ENCODE measurements at places on chromosomes 7 and 10.

GRCh38 chr10:77711683-77712049 lies 74.1 kb upstream of the KCNMA1 start:
- DNase-seq: no peak

DNA sequence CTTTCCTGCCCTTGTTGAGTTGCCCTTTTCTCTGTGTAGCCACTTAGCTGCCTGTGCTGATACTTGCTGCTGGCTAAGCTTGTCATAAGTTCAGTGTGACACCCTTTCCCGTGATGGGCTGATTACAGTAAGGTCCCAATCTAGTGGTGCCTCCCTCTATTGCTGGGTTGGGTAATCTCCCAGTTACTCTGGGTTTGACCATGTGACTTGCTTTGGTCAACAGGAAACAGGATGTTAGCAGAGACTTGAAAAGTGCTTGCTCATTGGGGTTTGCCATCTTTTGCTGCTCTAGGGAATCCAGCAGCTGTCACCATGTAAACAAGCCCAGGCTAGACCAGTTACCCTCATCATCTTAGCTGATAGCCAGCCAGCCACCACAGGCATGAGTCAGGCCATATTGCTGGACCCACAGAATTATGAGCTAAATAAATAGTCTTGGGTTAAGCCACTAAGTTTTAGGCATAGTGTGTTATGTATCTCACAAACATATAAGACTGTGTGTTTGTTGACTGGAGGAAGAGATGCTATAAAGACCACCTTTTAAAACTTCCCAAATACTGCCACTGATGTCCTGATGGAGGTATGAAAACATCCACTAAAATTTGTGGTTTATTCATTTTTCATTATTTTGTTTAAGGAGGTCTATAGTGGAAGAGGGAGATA lies 4.0 kb upstream of the LEP start:
- DNase-seq: peak; percentile 96

DNA sequence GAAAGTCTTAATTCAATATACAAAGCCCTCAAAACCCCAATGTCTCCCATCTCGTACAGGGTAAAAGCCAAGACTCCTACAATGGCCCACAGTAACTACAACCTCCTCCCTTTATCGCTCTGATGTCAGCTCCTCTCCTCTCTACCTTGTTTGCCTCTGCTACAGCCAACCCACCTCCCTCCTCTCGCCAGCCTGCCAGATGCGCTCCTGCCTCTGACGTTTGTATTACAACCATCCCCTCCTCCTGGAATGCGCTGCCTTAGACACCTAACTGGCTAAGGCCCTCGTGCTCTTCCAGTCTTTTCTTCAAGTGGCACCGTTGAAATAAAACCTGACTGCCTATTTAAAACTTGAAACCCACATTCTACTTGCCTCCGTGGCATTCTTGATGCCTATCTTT lies 115.3 kb upstream of the MYO3A start:
- DNase-seq: no peak

DNA sequence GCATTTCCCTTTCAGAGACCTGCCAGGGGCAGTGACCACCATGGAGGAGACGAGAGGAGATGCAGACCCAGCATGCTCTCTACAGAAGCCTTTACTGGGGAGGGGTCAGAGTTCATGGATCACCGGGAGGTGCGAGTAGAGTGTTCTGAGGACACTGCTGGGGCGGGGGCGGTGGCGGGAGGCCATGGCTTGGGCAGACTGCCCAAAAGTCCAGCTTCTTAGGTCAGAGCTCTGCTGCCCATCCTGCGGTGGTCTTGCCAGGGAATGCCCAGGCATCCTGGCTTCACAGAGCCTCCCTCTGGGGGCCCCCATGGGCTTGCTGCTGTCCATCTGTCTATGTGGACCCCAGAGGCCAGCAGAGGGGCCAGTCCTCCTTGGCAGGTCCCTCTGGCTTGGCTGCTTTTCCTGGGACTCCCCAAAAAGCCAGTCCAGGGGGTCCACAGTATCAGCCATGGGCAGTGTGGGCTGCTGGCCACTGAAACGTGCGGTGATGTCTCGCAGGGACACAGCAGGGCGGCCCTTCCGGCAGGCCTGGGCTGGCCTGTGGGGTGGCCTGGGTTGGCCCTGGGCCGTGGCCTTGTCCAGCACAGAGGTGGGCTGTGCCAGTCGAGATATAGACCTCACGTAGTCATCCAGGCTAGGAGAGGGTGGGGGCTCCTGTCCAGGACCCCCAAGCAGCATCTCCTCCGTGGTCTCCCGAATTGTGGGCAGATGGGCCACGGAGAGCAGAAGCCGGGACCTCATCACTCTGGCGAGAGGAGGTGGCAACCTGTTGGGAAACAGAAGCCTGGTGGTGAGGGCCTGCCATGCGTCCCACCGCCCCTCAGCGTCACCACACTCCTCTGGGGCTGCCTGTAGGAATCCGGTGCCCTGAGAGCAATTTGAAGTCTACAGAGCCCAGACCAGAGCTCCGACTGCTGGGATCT lies 1.1 kb downstream of the DEPP1 start:
- no peak for DNase-seq

DNA sequence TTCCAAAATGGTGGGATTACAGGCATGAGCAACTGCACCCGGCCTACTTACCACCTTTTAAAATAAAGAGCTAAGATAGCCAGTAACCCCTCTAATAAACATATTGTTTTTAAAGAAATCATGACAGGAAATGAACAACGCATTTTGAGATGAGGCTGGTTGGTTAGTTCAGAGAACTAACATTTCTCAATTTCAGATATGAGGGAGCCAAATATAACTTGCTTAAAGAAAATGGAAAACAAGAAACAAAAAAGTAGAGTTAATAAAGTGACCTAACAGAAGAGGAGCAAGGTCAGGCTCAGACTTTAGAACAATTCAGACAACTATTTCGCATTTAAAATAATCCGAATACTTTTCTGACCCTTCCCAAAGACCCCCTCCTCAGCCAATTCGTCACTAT lies 254.9 kb upstream of the PHF14 start:
- no peak for DNase-seq

DNA sequence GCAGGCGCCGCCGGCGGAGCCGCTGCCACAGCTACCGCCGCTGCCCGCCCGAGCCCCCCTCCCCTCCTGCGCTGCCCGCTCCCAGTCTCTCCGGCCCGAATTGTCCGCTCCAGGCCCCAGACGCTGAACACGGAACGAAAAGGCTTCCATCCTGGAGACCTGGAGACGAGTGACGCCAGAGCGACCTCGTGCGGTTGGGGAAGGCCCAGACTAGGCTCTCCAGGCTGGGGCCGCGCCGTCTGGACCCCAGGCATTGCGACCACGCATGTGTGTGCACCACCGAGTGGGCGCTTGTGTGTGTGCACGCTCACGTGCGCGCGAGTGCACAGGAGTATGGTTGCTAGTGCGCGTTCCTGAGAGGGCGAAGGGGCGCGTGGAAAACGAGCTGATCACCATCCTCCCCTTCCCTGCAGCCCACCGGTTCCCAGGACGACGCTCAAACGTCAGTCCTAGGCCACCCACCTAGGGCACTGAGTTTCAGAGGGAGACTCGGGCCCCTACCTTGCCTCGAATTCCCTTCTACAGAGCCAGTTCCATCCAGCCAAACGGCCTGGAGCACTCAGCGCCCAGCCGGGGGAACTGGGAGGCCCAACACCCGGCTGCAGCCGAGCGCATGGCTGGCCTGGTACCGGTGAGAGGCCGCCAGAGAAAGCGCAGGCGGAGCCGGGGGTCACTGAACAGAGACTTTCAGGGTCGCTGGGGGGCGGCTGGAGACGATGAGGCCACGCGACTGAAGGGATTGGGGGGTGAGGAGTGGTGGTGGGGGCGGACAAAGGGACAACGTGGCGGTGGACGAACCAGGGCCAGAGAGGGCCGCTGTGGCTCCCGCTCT lies 11.6 kb downstream of the LBX1 start:
- DNase-seq: peak; percentile 18

GRCh38 chr10:80506189-80506575 lies 31.5 kb upstream of the SH2D4B start:
- peak; percentile 85 for DNase-seq

GRCh38 chr10:127331696-127332095 lies 135.3 kb upstream of the INSYN2A start:
- DNase-seq: no peak

DNA sequence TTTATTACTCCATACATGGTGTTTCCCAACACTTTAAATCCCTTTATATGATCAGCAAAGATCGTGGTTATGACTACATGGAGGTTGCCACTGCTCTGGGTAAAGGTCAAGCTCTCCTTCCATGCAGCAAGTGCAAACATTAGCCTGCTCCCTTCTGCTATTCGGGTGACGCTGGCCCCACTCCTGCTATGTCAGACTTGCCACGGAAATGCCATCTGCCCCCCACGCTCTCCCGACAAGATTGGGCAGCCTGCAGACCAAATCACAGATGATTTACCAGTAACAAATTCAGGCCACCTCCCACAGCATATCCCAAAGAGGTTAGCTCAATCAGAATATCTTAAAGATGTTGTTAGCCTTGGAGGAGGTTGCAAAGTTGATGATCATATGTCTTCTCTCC lies 77.8 kb upstream of the MGMT start:
- no peak for DNase-seq

DNA sequence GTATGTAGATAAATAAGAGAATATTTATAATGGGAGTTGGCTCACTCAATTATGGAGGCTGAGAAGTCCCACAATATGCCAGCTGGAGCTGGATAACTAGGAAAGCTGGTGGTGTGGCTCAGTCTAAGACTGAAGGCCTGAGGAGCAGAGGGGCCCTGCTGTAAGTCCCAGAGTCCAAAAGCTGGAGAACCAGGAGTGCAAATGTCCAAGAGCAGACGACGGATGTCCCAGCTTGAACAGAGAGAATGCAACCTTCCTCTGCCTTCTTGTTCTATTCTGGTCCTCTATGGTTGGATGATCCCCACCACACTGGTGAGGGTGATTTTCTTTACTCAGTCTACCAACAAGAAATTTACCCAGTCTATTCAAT lies 13.2 kb downstream of the IL2RA start:
- DNase-seq: no peak

- no peak for DNase-seq
Observed at GRCh38 chr10:132897516-132898381, 44.6 kb downstream of the CFAP46 start.

DNA sequence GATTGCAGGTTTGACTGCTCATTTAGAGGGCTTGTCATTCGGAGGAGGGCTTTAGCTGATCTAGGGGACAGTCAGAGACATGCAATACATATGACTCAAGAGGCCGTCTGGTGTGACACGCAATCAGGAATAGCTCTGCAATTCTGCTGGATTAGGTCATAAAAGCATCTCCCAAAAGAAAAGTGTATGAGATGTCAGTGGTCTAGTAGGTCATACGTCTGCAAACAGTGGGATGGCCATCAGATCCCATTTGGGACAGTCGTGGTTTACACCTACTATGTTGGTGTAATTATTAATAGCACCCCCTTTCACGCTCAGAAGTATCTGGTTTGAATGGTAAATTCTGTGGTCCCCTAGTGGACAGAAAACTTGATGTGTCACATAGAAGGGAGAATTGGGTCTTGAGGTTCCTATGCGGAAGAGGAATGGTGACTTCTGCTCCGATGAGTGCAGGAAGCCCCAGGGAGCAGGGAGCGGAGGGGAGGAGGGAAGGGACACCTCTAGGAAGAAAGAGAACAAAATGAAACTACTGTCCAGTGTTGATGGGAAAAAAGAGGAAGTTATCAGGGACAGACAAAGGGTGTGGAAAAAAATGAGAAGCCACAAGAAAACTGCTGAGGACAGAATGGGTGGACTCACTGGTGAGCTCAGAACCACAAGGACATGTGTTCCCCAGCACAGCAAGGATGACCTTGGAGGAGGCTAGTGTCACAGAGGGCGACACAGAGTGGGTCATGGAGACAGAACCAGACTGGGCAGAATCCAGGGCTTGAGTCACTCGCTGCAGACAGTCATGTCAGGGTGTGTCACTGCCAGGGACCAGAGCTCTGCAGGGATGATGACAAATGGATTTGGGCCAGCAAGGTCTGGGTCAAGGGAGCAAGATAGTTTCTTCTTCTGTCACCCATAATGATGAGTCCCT lies 59.9 kb downstream of the MAP3K8 start:
- peak; percentile 90 for DNase-seq

- no peak for DNase-seq
Observed at GRCh38 chr7:151720280-151720679, 156.6 kb downstream of the PRKAG2 start.

GRCh38 chr7:77537778-77538280 lies 734 bp downstream of the PTPN12 start:
- DNase-seq: no peak

DNA sequence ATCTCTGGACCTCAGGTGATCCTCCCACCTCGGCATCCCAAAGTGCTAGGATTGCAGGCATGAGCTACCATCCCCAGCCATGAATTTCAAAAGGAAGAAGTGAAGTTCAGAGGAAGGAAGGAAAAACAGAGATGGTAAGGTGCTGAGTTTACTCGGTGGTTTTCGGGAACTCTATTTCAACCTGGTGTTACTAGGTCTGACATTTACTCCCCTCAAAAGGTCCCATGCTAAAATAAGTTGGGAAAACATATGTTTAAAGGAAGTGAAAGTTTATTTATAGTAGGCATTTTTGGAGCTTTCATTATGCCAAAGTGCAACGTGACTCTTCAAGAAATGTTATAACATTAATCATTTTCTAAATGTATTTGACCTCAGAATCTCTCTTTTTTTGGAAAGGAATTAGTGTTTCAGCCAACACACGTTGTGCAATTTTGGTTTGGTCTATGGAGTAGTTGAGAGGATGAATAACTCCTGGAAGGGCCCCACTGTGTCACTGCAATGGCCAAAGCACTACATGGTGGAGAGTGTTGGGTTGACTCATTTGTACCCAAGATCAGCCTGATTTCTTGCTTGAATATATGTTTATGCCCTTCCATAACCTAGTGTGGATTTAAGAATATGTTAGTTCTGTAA lies 114.7 kb upstream of the FAM171A1 start:
- DNase-seq: peak; percentile 82

GRCh38 chr10:121069061-121069850 lies 218.1 kb downstream of the WDR11 start:
- peak; percentile 96 for DNase-seq

DNA sequence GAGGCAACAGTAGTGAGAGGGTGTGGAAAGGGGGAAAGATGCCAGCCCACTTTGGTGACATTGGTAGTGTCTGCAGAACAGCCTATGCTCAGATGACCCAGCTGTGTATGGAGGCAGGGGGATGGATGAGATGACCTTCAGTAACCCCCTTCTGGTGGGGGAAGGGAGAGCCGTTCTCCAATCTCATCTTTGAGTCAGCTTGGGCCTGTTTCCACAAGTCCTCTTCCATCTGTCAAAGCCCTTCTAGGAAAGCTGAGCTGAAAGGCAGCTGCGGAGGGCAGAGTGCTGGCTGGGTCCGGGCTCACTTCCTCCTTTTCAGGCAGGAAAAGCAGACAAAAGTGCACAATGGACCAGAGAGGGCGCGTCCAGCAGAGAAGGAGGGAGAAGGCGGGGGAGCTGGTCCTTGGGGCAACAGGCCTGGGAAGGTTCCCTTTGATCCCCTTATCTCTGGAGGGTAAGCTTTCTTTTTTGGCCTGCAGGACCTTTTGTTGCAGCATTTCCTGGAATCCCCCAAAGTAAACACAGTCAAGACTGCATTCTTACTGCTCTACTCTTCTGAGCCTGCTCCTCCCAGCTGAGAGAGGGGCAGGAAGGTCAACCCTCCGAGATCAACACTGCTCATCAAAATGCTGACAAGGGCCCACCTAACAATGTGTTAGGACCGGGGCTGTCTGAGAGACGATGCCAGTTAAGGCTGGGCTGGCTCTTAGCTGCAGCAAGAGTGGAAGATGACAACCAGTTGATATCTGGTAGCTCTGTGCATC lies 1.2 kb upstream of the LRMDA start:
- no peak for DNase-seq
